Adrenal gland (tissue), 19 donors: ENCODE measurements at places on chromosomes 5 and 9. TPM values are rescaled to one million over a fixed set of nuclear protein-coding genes. Genes with fewer than 3 reads are reported as not detected.

DNA sequence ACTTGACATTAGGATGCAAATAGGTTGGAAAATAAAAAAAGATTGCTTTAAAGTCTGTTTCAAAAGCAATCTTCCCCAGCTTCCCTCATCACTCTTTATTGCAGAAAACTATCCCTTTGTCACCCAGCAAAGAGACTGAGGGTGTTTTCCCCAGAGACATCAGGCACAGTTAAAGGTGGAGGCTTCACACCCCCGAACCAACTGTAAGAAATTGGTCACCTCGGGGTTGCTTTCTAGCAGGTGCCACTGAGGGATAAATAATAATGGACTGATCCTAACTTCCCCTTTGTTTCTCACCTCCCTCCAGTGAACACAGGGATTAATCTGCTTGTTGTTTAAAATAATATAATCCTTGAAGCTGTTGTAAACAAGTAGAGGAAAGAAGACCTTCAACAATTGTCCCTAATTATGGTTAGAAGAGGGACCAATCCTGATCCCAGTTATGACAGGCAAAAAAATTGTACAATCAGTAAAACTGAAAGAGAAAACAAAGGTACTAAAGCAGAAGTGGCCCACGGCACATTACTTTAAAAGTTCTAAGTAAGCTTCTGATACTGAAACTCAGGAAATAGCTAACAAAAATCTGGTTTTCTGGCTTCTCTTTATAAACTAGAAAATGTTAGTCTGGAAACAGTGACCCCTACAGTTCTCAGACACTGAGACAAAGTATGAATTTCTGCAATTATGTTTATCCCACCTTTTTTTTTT is 6.6 kb upstream of the PCSK1 start:
- H3K4me3 ChIP-seq: no peak overlapping the region
- DNase-seq: no peak
- peaks cover 8% of the 10 kb centered on the region for H3K27me3 ChIP-seq
- no peak overlapping the region for H3K27ac ChIP-seq
- H3K36me3 ChIP-seq: no peaks in the 10 kb centered on the region
- H3K4me1 ChIP-seq: no peaks in the 10 kb centered on the region

GRCh38 chr5:60698336-60698735 is 1.6 kb downstream of the DEPDC1B start:
- DNase-seq: no peak
- H3K36me3 ChIP-seq: no peaks in the 10 kb centered on the region
- no peak overlapping the region for H3K4me3 ChIP-seq
- H3K4me1 ChIP-seq: no peaks in the 10 kb centered on the region
- no peaks in the 10 kb centered on the region for H3K27me3 ChIP-seq

DNA sequence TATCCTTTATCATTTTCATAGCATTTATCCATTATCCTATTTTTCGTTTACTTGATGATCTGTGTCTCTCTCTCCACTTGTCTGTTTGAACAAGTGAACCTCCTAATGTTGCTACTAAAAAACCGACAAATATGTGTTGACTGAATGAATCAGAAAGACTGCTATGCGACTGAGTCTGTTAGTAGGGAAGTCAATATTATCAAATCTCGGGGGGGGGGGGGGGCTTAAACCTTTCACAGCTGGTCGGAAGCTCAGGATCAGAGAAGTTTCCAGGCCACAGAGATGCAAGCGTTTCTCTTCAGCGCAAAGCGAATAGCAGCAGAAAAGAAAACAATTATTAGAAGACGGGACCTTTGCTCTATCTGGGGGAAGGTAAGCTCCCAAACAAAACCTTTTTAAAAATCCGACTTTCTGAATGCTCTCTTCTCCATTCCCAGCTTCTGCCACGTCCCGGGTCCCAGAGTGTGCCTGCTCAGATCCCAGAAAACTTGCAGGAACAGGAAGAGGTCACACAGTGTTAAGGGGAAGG is 412 bp downstream of the RIOK2 start:
- H3K4me3 ChIP-seq: peak overlapping the region; percentile 65
- H3K4me1 ChIP-seq: peaks cover 4% of the 10 kb centered on the region
- DNase-seq: no peak
- peaks cover 13% of the 10 kb centered on the region for H3K36me3 ChIP-seq
- no peaks in the 10 kb centered on the region for H3K27me3 ChIP-seq
- peak overlapping the region; percentile 97 for H3K27ac ChIP-seq

DNA sequence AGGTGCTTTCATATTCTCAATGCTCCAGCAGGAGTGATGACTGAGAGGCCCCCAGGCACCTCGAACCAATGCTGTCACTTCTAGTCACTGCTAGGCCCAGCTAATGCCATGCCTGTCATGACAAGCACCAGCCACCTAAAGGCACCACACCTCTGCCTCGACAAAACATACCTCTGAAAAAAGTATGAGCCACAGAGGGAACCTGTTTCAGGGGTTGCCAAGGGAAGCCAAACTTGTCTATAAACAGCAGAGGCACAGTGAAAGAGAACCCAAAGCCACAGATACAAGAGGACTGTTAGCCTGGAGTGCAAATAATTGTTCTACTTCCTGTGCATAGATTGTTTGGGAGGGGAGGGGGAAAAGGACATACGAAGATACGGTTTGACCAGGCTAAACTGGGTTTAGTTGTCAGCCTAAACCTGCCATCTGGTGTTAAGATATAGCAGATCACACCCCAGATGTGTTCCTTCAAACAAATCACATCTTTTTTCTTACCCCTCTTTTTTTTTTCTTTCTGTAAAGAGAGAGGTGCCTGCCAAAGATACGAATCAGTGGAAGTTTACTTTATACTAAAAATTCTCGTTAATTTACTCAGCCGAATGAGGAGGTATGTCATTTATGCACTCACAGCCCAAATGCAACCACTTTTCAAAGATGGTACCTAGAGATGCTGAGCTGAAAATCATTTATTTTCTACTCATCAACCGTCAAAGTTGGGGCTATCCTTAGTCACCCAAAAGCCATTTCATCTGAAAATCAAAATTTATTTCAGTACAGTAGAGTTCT is 45.7 kb downstream of the BNC2 start:
- DNase-seq: no peak
- no peak overlapping the region for H3K4me3 ChIP-seq
- H3K27ac ChIP-seq: no peak overlapping the region
- H3K27me3 ChIP-seq: no peaks in the 10 kb centered on the region
- H3K36me3 ChIP-seq: no peaks in the 10 kb centered on the region

The ITGA1 gene
- 164 TPM for total RNA-seq

The TAF9 gene
- total RNA-seq: 92.3 TPM
